ENCODE measurements at places on chromosomes 7 and 10.

DNA sequence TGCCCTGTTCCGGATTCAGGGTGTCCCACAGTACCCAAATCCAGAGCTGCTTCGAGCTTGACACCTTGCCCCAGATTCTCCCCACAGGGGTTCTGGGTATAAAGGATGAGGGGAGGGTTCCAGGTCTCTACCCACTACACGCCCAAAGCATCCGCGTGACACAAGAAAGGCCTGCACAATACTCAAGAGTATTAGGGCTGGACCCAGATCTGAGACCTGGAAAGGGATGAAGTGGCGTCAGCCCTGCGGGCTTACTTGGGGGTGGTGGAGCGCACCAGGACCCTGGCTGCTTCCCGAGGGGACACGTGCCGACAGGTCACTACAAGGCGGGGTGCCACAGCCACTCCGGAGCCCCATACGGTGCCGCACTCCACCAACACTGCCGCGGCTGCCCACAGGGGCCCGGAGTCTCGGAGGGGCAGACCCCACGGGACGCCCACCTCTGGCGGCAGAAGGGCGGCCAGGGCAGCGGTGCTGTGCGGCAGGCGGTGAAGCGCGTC, 1.3 kb downstream of the TYSND1 start:
- peak; percentile 16 for DNase-seq

DNA sequence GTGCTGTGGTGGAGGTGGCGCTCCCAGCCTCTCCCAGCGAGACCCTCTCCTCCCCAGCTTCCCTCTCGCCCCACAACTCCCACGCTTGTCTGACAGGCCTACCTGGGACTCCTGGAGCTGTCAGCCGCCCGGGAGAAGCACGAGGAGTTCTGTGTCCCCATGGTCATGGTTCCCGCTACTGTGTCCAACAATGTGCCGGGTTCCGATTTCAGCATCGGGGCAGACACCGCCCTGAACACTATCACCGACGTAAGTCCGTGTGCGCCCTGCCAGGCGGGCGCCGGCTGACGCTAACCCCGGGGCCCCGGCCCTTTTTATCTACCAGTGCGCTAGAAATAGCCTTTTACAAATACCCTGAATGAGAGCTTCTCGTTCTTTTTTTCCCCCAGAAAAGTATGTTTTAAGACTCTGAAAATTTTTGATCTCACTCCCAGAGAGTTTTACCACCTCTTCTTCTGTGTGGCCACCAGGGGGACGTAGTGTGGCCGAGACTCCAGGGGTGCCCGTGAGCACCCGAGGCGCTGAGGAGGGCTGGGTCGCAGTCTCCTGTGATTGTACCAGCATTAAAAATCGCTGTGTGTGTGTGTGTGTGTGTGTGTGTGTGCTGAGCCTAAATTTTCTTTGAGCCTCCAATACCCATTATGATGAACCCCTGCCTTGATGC, 52.6 kb downstream of the PFKP start:
- DNase-seq, result no peak

GRCh38 chr10:42654419-42654818, 16.0 kb upstream of the ZNF33B start:
- no peak for DNase-seq

DNA sequence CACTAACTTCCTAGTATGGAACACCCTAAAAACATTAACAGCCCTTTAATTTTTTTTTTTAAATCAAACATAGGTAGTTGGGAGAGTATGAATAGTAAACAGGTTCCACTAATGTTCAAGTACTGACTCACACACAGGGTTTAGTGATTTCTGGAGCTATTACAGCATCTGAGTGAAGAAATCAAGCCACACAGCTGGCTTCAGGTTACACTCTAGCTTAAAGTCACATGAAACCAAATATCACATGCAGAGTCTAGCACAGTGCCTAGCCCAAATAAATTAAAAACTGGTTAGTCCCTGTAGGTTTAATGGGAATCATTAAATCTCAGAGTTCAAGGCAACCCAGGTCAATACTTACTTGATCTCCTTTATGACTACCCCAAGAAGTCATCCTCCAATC, 11.6 kb downstream of the PANK1 start:
- DNase-seq, result no peak

- DNase-seq, result no peak
Observed at GRCh38 chr10:117616179-117616578, 73.6 kb downstream of the EMX2 start.

DNA sequence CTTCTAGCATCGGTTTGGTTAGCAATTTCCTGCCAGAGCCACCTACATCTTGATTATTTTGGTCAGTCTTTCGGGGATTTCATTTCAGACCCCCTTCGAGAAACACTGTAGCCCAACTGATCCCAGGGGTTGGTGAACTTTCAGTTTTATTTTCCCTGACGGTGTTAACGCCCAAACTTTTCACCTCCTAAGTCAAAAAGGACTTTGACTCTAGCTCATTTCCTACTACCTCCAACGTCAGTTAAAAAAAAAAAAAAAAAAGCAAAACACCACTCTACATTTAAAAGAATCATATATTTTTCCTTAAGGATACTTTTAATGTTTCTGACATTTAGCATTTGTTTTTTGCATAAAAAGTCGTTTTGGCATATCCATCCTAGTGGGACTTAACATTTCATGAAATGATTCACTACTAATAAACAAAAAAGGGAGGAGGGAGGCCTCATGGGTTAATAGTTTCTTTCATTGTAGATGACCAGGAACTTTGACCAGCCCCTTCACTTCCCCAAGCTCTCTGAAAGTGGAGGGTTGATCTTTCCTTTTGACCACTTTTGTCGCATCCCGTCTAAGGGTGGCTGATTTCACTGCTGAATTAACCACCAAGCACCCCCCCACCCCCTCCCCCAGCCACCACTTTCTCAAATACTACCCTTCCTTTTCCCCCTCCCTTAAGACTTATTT, 764 bp upstream of the TCF7L2 start:
- no peak for DNase-seq

DNA sequence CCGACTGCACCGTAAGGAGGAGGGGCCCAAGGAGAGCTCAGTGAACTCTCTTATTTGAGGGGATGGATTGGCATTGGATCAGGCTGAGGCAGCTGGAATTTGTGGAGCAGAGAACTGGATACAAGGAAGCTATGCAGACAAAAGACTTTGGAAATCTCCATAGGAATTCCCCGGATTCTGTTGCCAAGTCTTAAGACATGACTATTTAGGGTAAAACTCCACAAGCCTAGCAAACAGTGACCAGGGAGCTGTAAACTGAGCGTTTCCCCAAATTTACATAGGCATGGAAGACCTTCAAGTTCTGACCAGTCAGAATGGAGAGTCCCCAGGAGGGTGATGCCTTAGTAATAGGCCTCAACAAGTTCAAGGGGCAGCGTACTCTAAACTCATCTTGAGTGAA, 82.5 kb upstream of the PCBD1 start:
- DNase-seq, result no peak

- no peak for DNase-seq
Observed at GRCh38 chr7:46291601-46292150, 370.6 kb upstream of the IGFBP3 start.

GRCh38 chr7:30380294-30380693, 95.9 kb downstream of the ZNRF2 start:
- no peak for DNase-seq

Measured in stimulated activated naive B cell treated with anti-CD40 and anti-IgM and Interleukin-4, amounts not matched to agents 10 μg/mL and 1 μg/mL and 100 μg/mL, for 72 hours (primary cell).